Muscle of back (tissue), 13 donors: ENCODE measurements at places on chromosomes 5 and 9. TPM values are rescaled to one million over a fixed set of nuclear protein-coding genes. Genes with fewer than 3 reads are reported as not detected.
A peak's percentile ranks its signal among the peaks of the same experiment; 100 is the strongest.

DNA sequence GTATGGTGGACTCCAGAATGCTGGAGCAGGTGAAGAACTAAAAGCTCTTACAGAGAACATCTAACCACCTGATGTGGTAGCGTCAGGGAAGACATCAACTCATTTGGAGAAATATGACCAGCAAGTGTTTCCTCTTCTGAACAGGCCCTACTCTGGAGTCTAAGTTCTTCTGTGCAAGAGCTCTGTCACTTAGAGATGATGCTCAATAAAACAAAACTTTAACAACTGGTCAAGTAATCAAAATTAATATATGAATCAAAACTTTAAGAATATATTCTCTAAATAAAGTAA, 85.8 kb downstream of the CYFIP2 start:
- no peak for DNase-seq

DNA sequence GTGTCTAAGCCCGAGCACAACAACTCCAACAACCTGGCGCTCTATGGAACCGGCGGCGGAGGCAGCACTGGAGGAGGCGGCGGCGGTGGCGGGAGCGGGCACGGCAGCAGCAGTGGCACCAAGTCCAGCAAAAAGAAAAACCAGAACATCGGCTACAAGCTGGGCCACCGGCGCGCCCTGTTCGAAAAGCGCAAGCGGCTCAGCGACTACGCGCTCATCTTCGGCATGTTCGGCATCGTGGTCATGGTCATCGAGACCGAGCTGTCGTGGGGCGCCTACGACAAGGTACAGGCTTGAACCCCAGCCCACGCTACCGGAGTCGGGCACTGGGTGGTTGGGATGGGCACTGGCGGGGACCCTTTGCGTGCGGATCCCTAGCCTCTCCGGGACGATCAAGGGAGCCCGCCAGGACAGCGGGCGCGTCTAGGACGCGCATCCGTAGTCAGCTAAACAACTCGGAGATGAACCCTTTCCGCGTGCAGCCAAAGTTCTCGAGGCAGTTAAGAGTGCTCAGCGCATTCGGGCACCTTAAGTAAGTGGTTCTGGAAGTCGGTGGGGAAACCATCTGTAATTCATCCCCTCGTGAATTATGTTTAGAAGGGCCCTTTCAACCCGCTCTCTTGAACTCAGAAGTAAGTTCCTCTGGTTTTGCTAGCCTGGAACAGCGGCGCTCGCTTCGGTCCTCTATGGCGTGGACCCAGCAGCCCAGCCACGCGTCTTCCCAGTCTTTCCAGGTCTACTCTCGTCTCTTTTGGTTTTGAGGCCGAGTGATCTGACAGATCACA, 1.3 kb downstream of the KCNN2 start:
- peak; percentile 73 for DNase-seq

DNA sequence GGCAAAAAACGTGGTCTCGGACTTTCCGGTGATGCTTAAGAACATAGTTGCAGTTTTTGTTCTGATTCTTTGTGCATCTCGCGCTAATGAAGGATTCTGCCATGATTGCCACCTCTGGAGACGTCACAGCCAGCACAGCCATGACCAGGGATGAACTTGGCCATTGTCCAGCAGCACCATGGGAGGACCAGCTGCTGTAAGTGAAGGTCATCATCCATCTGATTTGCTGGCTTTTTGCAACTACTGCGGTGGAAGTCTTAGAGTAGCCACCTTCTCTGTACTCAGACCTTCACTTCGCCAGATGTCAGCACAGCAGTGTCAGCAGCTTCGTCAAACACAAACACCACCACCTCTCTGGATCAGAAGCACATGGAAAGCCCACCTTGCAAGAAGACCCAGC, 45.7 kb downstream of the NSUN2 start:
- no peak for DNase-seq

DNA sequence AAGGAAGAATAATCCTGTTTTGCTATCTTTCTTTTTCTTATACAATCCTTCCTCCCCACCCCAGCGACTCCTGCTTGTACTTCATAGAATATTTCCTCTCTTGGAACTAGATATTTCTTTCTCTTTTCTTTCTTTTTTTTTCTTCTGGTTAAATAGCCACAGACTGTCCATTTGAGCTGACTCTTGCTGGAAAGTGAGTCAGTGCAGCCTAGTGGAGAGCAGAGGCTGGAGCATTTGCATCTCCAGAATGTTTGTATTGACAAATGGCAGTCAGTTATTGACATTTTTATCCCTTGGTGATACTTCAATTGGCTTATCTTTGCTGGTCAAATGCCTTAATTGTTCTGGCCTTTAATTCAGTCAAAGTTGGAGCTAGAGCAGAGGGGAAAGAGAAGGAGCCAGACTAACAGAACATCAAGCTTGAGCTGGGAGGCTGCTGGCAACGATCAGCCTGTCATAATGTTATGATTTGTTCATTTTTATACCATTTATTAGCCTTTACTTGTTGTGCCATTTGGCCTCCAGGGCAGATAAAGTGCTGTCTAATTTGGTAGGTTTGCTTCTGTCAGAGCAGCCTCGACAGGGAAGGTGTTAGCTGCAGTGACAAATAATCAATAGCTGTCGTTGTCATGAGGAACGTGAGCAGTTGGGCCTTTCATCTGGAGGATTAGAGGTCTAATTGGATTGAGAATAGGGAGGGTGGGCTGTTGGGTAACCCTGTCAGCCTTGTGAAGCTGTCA, 69.0 kb downstream of the INVS start:
- no peak for DNase-seq

The PDLIM4 gene
- polyA plus RNA-seq = 54.0 TPM

DNA sequence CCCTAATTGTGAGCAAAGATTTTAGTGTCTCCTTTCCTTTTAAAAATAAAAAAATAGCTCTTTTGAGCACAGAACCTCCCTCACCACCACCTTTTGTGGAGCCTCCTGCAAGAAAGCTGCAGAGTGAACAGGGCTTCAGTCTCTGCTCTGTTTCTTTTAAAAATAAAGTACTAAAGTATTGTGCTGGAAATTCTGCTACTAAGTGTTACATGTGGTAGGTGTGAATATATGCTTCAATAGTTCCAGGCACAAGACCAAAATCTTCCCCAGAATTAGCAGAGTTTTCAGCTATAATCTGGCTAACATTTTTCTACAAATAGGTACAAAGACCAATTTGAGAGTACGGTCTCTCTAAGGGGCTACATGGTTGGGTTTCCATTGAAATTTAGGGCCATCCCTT, 40.3 kb upstream of the NFIB start:
- DNase-seq = no peak

The TRIM7 gene
- 12.7 TPM for polyA plus RNA-seq

DNA sequence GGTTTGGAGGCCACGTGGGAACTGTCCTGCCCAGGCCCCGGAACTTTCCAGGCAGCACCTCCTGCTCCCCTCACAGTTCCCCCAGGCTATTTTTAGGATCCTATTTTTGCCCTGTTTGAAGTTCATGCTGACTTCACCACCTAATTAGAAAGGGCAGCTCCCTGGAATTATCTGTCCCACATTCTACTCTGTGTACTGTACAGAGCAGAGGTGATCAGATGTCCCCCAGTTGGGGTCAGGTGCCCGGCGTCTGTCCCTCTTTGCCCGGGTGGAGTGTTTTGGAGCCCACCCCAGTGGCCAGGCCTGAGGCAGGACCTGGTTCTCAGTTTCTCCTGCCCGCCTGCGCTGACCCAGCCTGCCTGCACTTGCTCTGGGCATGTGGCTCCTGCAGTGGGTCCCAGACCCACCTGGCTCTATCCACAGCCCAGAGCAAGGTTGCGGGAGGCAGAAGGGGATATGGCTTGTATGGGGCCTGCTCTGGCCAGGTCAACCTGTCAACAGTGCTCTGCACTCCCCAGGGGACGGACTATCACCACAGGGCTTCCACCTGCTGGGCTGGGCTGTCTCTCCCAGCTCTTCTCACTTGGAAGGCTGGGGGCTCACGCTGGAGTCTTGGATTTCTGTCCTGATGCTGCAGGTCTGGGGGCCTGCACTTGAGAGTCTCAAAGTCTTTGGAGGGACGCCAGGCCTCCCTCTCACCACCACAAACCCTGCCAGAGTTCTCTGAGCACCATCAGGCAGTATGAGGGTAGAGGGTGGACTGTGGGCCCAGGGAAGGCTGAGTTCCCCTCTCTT, 268.3 kb downstream of the GADD45G start:
- no peak for DNase-seq

DNA sequence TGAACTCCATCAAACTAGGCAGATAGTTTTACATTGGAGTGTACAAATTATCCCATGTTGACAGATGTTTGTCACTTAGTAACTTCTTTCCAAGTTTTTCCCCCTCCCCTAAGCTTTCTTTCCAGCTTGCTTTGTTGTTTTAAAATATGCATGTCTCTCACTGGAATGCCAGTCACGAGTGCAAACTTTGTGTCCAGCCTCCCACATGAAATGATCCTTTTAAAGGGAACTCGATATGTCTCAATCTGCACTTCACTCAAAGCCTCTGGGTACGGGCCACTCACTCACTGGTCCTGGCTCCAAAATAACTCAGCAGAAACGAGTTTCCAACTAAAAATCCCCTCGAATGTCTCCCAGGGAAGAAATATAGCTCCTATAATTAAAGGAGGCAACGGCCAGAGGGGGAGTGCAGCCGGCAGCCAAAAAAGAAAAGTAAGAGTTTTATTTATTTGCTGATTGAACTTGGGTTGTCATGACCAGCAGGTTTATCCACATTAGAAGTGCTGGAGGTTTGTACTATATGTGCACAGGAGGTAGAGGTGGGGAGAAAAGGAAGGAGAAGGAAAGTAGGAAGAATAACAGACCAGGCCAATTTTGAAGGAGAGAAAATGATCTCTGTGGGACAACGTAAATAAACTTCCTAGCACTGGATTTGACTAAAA, 17.5 kb downstream of the NR2F1 start:
- DNase-seq = no peak
